Stimulated activated CD4-positive, alpha-beta T cell treated with anti-CD3 and anti-CD28 coated beads, Interleukin-4, amount 100 ng/mL, for 1 hour (primary cell): ENCODE measurements at places on chromosomes 5 and 9.

- DNase-seq: no peak
Observed at GRCh38 chr5:132079081-132079480, 5.5 kb downstream of the CSF2 start.

DNA sequence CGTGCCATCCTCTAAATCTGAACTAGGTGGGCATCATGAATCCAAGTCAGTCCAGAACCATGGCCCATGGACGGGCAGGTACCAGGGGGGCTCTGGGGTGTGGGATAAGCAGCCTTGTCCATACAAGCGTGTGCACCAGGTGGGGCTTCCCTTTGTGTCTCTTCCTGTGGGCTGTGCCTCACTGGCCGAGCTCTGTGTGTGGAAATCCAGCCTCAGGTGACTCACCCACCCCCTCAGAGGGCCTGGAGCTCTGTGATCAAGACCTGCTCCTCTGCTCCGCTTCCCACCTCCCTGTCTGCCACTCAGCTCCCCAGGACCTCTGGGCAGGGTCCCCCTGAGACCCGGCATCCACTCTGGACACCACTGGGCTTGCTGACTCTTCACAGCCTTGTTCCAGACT is 33.0 kb downstream of the GADD45G start:
- DNase-seq: no peak

DNA sequence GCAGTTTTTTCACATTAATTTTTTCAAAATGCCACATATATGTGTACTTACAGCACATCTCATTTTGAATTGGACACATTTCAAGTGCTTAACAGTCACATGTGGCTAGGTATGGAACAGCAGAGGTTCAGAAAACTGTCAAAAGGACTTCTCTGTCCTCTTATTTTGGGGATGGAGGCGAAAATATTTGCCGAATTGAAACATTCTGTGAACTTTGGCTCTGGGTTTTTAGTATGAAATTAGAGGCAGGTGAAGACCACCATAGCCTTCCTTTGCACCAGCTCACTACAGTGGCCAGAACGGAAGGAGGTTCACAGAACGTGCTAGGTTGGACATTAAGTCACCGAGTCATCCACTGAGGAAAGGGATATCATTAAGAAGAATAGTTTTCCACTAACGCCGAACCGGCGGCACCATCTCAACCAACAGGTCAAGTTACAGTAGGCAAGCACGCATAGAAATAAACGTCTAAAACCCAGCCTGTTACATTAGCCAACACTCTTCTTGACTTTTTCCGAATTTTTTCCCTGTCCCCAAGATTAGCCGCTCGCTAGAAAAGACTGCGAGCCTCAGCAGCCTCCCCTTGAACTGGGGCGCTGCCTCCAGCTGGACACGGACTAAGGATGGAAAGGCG is 1.8 kb upstream of the TLE4 start:
- DNase-seq: no peak

- DNase-seq: no peak
Observed at GRCh38 chr9:136784997-136785361, 6.2 kb upstream of the TMEM141 start.

DNA sequence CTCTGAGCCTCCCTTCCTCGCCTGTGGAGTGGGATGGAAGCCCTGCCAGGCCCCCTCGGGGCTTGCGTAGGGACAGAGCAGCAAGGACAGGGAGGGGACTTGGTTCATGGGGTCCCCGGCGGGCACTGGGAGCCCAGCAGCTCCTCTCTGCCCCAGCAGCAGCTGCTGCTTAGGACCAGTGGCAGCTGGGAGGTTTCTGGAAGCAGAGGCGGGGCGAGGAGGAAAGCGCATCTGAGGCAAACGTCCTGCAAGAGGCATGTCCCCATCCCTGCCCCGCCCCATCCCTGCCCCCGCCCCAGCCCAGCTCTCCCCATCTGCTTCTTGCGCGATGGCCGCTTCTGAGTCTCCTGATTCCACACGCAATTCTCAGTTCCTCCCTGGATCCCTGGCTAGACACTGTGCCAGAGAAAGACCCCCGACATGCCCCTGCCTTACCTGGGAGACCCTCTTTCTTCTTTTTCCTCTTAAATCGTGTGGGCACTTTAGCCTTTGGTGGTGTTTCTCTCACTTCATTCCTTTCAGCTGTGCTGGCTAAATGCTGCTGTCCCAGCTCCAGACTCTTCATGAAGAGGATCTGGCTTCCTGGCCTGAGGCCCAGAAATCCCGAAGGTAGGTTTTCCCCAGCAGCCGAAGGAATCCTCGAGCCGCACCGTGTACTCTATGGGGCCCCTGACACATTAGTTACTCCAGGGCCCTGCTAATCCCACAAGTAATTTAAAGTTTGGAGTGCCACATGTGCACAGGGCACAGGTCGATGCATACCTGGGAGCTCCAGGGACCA is 4.4 kb upstream of the OR2S2 start:
- no peak for DNase-seq

DNA sequence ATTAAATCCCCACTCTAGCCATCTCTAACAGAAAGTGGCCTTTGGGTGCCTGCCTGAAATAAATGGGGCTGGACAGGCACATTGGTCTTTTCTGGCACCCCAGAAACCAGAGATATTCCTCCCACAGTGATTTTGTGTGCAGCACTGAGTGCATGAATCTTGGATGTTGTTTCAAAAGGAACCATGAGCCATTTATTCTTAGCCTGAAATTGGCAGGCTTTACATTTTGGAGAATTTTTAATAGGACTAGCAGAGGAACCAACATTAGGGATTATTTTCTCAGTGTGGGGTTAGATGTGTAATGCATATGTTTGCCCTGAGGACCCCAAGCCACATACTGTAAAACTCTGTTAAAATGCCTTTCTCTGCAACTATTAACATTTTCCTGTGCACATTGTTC is 451.3 kb downstream of the NFIB start:
- DNase-seq: no peak

DNA sequence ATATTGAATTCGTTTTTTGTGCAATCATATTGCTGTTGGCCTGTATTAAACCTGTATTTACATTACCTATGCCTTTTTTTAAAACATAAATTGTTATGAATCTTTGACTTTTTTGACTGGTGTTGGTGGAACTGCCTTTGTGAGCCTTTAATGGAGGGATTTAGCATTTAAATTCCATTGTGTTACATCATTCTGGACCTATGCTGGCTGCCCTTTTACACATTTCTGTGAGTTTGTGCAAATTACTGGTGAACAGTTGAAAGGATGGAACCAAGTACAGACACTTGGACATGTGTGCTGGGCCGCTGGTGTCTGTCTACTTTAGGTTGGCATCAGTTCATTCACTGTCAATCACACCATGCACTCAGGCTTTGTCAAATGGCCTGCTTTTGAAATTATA is 3.4 kb downstream of the SNX18 start:
- no peak for DNase-seq

DNA sequence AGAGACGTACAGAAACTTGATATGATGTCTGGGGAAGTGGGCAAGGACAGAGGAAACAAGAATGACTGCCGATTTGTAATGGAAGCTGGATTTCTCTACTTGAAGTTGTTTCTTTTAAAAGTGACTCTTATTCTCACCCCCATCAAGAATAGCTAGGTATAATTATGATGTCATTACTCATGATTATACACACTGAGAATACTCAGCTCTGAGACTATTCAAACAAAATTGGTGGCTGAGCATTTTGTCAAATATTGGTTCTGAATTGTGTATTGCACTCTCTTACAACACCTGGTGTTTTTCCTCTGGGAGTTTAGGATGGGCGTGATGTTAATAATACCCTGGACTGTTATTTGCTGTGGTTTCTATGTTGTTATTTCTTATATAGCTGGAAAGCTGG is 46.3 kb downstream of the MAST4 start:
- DNase-seq: no peak

- no peak for DNase-seq
Observed at GRCh38 chr5:118918232-118918631, 70.1 kb downstream of the DTWD2 start.

GRCh38 chr5:56624751-56625150 is 190.6 kb upstream of the MAP3K1 start:
- DNase-seq: no peak

DNA sequence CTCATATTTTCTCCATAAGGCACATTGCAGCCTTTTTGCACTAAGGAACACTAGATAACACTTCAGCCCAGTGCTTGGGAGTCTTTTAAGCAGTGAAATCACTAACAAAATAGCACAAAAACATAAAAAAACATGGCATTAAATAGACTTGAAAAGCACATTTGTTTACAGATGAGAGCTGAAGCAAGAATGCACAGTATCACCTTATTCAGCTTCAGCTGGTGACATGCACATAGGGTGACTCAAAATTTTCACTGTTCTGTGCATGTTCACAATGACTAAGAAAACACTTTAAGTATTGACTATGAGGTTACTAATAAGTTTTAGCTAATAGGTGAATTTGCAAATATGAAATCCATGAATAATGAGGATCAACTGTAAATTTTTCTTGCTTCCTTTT is 293.9 kb upstream of the TARS1 start:
- DNase-seq: no peak

GRCh38 chr5:178519155-178519554 is 71.0 kb downstream of the COL23A1 start:
- no peak for DNase-seq

GRCh38 chr5:139677736-139678613 is 29.8 kb downstream of the CXXC5 start:
- DNase-seq: no peak

- no peak for DNase-seq
Observed at GRCh38 chr5:133918731-133919130, 49.7 kb downstream of the C5orf15 start.

DNA sequence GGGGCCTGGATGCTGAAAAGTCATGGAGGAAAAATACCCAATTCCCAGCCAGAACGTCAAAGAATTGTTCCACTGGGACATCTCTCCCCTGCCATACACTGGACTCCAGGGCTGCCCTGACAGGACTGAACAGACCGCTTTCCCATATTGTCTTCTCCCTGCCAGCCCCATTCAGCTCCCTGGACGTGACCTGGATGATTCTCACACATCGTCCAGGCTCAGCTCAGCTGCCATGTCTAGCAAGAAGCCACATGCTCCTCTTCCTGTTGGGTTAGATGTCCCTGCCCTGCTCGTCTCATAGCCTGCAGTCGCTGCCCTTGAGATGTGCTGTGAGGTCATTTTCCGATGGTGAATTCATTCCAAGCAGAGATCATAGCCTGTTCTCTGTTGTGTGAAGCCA is 37.4 kb downstream of the FOXI1 start:
- no peak for DNase-seq

GRCh38 chr9:105057551-105057950 is 129.6 kb upstream of the ABCA1 start:
- no peak for DNase-seq

- no peak for DNase-seq
Observed at GRCh38 chr9:17699615-17700330, 120.9 kb downstream of the SH3GL2 start.

- DNase-seq: no peak
Observed at GRCh38 chr9:34506623-34507022, 16.2 kb downstream of the ENHO start.

- no peak for DNase-seq
Observed at GRCh38 chr9:108130905-108131304, 641.3 kb upstream of the KLF4 start.

DNA sequence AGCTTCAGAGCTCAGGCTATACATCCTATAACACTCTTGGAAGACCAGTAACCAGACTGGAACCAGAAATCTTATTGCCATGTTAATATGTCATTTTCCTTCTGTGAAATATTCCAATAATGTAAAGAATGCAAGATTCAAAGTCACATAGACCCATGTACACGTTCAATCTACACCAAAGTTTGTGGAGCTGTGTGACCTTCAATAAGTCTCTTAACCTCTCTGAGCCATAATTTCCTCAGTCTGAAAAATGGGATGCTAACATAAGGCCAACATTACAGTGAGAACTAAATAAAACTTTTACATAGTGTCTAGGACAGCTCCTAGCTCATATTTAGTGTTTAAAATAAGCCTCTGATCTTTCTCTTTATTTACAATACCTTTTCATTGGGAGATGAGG is 70.4 kb downstream of the ARRDC3 start:
- no peak for DNase-seq

DNA sequence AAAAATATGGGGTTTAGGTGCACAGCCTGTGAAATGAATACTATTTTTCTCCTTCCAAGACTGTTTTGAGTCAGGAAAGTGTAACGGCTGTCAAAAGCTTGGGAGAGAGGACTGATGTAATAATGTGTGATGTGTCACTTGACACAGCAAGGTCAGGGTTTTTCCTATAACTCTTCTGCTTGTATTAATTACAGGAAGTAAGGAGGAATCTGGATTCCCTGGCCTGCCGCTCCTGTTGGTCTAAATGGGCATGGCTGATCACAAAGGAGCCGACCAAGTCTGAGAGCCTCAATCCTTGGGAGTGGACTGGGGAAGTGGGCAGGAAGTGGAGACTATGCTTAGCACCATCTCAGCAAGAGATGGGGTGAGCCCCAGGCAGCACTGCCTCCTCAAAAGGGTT is 16.7 kb upstream of the SLC28A3 start:
- DNase-seq: no peak

- no peak for DNase-seq
Observed at GRCh38 chr5:128984480-128984879, 19.2 kb downstream of the SLC27A6 start.

DNA sequence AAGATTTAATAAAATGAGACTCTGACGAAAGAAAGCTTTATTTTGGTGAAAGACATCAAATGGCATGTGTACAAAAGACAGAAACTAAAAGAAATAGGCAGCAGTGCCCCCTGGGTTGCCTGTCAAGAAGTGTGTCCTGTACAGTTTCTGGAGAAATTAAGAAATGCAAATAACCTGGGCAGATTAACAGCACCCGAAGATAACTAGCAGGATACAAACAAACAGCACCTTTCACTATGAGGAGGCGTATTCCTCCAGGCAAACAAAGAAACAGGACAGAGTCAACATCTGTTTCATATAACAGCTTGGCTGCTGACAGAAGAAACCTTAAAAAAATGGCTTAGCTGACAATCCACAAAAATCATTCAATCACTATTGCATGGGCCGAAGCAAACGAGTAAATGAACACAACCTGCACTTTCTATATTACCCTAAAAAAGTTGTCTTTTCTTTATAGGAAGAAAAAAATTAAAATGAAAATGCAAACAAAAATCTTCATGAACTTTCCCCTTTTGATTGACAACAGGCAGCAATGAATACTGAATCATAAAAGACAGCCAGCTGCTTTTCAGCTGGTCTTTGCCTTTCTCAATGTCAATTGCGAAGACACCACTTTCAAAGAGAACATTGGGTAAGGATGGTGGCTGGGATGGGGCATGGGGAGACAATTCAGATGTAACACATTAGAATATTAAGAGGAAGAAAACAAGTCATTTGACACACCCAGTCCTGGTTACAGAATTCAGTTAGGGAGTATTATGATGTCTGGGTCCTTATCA is 162.1 kb downstream of the ARL15 start:
- no peak for DNase-seq

DNA sequence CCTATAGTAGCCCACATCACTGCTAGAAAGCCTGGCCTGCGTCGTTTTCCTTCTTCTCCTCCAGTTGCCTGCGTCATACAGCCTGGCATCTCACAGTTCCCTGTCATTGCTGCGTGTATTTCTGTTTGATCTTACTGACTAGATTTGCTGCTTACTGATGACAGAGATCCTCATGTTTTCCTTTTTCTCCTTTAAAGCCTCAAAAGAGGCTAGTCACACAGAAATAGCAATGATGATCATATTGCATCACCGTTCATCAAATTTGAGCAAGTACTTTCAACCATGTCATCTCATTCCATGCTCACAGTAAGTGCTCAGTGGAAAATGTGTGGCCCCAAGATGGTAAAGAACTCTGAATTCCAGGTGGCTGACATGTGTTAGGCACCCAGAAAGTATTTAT is 76.8 kb downstream of the MVB12B start:
- DNase-seq: no peak

- DNase-seq: no peak
Observed at GRCh38 chr9:125683486-125683885, 23.5 kb downstream of the MAPKAP1 start.
